Stimulated activated CD8-positive, alpha-beta memory T cell treated with anti-CD3 and anti-CD28 coated beads, Interleukin-4, amount 100 ng/mL, for 4 hours (primary cell): ENCODE measurements at places on chromosomes 3 and 15.
A peak's percentile ranks its signal among the peaks of the same experiment; 100 is the strongest.

DNA sequence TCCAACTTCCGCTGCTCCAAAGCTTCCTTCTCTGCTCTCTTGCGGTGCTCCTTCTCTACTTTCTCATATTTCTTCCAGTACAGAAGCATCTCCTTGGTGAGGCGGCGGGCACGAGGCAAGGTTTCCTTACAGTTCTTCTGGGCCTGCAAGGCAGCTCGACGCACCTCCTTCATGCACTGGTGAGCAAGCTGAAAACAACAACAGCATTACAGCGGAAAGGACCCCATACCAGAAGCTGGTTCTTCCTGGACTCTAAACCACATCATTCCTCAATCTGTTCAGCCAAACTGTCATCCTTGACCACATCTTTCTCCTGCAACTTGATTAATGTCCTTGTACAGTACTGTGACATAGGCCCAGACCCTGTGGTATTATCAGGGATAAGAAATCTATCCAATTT, 36.4 kb downstream of the INO80 start:
- DNase-seq = no peak

DNA sequence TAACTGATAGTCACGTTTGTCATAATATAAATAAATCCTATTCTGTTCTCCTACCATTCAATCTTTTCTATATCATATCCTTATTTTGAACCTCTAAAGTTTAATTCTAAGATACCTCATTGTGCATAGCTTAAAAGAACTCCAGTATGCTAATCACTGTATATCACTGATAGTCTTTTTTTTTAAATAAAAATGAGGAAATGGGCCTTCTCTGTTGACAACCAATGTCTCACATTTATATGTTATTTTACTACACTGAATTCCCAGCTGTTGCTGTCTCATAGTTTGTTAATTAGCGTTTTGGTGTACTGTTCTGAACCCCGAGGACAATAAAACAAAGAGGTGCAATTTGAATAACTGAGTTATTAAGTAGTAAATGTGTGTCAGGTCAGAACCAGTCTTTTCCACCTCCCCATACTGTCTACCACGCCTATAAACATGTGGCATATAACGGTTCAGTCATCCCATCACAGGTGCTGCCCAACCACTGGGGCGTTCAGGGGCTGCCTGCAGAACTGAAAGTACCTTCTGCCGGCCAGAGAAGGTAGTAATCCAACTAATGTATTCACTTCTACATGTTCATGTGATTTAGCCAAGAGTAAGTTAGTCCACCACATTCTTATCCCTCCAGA, 14.9 kb downstream of the CBLB start:
- no peak for DNase-seq

DNA sequence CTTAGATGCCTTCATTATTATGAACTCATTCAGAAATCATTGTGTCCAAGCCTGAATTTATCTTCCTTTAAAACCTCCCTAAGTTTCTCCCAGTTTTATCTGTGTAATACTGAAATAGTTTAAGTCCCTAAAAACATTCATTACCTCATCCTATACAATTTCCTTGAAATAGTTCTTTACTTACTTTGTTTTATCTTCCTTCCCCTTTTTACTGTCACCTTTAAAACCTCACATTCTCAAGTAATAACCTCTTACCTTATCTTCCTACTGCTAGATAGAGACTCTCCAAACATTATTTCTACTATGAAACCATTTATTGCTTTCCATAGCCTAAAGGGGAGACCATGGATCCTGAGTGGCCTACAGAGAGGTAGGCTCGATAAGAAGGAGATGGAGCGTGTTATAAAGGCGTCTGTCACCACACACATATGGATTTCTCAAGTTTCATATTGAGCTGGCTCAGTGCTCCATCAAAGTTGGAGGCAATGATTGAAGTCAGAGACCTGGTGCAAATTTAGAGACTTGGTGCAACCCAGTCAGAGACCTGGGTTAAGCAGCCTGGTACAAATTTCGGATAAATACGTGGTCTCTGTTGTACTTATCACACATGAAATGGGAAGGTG, 140.4 kb downstream of the NFKBIZ start:
- DNase-seq = no peak

GRCh38 chr3:125662675-125663074, 67.4 kb upstream of the OSBPL11 start:
- no peak for DNase-seq

DNA sequence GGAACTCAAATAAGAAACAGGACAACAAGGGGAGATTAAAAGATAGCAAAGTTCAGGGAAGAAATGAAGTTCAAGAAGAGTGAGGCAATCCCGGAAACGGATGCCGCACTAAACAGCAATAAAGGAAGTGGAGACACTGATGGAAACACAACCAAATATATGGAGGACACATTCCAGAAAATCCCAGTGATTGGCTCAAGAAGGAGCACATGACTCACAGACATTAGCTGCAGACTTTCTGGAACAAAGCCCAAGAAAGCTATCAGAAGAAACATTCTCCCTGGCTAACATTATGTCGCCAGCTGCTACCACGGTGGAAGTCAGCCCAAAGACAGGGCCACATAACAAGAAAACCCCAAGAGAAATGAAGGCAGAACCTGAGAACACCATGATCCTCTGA, 18.1 kb upstream of the VGLL4 start:
- DNase-seq = no peak

- no peak for DNase-seq
These were observed 47.3 kb upstream of the BCL6 start for GRCh38 chr3:187792521-187792920.

DNA sequence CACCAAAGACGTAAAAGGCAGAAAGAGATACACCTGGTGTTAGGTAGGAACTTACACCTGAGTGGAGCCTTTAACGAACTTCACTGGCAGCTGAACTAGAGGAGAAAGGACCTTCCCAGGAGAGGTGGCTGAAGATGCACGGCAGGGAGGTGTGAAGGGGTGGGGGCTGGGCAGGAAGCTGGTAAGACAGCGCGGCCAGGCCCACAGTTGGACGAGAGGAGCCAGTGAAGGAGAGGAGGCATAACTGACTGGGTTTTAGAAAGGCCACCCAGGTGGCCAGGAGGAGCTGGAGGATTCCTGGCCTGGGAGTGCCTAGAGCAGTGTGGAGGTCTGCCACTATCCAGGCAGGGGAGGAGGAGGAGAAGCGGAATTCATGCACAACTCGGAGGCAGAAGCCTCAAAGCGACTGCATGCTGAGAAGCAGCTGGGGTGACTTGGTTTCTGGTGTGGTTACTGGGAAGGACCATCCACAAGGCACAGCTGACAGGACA, 51.9 kb downstream of the SLC41A3 start:
- DNase-seq = no peak

DNA sequence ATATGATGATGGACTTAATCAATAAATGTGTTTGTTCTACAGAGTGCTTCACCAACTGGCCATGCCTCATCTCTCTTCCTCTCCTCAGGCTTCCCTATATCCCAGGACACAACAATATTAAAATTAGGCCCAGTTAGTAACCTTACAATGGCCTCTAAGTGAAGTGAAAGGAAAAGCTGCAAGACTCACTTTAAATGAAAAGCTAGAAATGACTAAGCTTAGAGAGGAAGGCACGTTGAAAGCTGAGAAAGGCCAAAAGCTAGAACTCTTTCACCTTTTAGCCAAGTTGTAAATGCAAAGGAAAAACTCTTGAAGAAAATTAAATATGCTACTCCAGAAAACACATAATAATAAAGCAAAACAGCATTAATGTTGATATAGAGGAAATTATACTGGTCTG, 1010.3 kb downstream of the NAALADL2 start:
- no peak for DNase-seq

DNA sequence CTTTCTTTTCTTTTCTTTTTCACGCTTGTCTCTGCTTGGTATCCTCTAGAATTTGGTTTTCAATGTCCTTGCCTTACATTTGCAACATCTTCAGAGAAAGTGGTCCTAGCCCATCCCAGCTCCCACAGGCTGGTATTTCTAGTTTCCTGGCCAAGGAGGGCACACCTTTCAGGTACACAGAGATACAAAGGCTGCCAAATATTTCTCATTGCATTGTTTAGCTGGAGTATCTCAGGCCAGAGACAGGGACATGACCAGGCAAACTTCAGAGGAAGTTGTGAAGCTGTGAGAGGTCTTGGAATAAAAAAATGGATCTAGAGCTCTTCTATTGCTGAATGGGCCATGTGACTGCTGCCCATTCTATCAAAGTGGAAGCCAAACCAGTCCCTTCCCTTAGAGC, 68.9 kb downstream of the BDH1 start:
- no peak for DNase-seq

DNA sequence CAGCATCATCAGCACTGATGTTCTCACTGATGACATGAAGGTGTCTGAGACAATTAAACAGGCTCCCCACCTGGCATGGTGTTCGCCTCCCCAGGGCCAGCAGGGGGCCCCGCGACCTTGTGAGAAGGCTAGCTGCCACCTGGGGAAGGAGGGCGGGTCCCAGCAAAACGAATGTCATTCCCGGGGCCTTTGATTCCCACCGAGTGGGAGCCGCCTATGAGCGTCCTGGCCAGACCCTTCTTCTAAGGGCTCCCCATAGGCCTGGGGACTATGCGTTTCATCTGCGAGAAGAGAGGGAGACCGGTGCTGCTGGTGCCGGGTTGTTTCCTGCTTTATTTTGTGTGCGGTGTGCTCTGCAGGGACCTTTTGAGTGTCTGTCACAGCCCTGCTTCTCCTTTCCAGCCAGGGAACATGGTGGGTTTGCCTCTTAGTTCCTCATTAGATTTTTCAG, 20.5 kb upstream of the MINDY4B start:
- peak; percentile 7 for DNase-seq

DNA sequence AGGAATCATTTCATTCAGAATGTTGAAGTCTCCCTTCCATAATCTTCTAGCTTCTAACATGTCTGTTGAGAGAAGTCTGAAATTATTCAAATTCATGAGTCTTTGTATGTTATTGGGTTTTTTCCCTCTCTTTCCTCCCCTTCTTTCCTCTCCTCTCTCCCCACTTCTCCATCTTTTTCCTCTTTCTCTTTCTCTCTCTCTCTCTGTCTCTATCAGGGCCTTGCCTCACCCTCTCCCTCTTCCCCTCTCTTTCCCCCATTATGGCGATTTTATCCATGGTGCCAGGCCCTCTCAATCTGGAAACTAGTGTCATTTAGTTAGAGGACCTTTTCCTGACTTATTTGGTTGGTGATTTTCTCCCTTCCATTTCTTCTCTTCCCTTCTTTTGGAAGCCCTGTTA, 147.3 kb downstream of the SST start:
- no peak for DNase-seq

- no peak for DNase-seq
These were observed 34.1 kb downstream of the NGLY1 start for GRCh38 chr3:25749031-25749581.

GRCh38 chr3:39271363-39271914, 8.4 kb downstream of the CX3CR1 start:
- no peak for DNase-seq

GRCh38 chr3:53673722-53674350, 172.4 kb downstream of the CHDH start:
- DNase-seq = no peak

DNA sequence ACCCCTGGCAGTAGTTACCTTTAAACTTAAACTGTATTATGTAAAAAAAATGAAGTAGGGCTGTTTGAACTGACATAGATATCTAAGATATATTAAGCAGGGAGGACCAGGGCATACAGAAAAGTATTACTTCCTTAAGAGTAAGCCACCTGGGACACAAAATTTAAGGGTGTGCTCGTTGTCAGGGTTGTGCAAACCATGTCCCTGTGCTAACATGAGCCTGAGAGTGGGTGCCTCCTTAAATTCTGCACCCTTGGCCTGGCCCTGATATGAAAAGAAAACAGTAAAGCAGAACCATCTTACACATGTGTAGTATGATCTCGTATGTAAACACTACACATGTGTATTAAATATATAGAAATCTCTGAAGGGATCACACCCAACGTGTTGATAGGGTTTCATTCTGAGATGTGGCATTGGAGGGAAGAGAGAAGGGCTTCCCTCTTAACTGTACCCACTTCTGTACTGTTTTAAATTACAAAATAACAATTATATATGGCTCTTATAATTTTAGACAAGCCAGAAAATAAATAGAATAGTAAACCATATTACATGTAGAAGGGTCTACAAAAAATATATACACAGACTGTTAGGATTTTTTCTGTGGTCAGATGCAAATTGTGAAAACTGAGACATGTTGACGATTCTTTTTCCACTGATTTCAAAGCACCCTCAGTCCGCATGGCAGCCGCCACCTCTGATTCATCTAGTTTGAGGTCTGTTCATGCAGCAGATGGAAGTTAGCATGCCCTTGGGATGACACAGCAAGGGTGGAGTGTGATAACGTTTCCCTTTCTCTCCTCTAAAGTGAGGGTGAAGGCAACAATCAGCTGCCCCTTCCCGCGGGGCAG, 400.8 kb upstream of the PROK2 start:
- DNase-seq = no peak

DNA sequence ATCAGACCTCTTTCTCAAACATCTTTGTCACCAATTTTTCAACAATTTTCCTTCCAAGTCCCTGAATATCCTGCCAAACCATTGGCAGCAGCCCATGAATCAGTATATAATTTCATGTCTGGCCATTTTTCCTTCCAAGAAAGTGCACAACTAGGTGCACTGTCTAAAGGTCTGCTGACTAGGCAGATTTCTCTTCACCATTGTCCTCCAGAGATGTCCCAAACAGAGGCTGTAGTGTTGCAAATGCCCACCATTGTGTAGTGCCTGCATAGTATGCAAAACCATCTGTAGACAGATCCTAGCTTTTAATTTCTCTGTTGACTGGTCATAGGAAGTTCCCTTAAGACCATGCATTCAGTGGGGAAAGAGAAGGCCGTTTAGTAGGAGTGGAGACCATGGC, 25.0 kb upstream of the GOLGA6L2 start:
- no peak for DNase-seq

- DNase-seq = no peak
These were observed 1.0 kb upstream of the PCBP4 start for GRCh38 chr3:51968170-51968775.

DNA sequence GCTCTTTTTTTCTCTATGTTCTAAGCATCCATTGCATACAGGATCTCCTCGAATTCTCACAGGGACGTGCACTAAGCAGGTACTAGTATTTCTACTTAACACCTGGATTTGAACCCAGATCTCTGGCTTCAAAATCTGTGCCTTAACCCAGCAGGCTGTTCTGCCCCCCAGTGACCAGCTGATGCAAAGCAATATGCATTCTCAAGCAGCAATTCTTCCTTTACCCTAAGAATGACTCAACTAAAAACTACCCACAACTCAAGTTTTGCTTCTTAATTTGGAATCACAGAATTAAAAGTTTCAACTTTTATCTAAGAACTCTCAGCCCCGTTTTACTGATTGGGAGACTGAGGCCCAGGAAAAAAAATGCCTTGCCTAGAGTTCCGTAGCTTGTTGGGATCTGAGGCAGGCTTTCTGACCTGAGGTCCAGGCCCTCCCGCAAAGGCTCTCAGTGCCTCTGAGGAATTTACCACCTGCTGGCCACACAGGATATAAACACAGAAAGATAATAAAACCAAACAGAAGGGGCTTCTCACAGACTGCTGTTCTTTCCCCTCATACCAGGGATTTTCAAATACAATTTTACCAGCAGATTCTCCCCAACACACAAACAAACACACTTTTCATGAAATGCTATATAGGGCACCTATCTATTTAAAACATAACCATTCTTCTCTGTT, 115.4 kb upstream of the RAD18 start:
- DNase-seq = no peak
